ENCODE measurements at places on chromosomes 7 and 10.

DNA sequence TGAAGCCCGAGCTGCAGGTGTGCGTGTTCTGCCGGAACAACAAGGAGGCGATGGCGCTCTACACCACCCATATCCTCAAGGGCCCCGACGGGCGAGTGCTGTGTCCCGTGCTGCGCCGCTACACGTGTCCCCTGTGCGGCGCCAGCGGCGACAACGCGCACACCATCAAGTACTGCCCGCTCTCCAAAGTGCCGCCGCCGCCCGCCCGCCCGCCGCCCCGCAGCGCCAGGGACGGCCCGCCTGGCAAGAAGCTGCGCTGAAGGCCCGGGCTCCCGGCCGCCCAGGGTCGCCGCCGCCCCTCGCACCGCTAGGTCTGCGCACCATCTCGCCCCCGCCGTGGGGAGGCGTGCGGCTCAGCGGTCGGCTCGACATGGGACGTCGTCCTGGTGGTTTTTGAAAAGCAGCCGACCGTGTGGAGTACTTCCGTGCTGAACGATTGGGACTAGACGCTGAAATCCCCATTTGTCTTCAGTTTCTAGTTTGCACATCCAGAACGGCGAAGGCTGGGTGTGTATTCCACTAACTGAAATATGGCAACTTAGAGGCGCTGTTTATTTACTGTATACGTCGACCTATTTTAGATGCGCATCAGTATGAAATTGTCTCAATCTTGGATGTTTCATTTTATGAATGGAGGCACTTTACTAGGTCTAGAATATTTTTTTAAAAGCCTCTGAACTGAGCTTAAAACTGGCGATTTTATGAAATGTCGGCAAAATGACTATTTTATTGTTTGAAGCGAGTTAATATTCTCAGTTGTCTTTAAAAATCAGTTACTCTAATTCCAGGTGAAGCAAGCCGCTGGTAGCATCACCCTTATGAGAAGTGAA lies 1.1 kb downstream of the NANOS1 start:
- DNase-seq = no peak

- DNase-seq = no peak
These were observed 635 bp downstream of the ZNF12 start for GRCh38 chr7:6705959-6706665.

- DNase-seq = no peak
These were observed 77.5 kb downstream of the GPR26 start for GRCh38 chr10:123743441-123744223.

DNA sequence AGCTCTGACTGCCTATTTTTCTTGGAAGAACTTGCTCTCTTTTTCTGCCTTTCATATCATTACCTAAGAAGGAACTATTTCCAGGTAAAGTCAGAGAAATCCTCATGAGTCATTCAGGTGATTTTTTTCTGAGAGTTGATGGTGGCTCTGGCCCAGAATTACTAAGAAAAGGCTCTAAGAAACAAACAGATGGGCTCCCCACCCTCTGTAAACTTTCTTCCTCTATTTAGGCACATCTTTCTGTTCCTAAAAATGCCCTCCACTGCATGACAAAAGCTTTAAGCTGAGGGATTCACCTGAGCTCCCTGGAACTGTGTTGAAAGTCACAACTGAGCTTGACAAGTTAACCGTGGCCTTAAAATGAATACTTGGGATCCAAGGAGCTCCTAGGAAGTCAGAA lies 1.6 kb downstream of the OLAH start:
- DNase-seq = no peak

DNA sequence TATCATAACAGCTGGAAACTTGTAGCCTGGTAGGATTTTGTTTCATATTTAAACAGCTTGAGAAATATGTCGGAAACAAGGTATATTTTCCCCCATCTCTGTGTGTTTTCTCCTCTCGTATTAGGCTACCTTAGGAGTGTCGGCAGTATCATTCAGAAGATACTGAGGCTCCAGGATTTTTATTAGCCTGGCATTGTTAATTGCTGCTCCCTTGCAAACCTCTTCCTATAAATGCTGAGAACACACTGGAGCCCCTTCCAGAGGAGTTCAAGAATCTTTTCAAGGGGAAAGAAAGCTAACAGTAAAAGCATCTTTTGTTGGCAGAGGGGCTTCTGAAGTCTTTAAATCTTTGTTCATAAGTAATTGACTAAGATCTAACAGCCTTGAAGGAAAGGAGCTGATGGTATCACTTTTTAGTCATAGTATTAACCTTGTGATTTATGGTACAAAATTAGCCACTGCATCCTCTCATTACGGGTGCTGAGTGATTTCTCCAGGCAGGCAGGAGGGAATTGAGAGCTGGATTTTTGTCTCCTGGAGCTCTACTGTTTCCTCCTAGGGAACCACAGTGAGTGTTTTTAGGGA lies 998.7 kb downstream of the LRMDA start:
- DNase-seq = no peak

- DNase-seq = no peak
These were observed 59.0 kb downstream of the VSTM4 start for GRCh38 chr10:49056356-49056755.

GRCh38 chr10:122316224-122316884 lies 45.3 kb downstream of the BTBD16 start:
- no peak for DNase-seq

- no peak for DNase-seq
These were observed 126.7 kb downstream of the INHBA start for GRCh38 chr7:41576166-41576565.

DNA sequence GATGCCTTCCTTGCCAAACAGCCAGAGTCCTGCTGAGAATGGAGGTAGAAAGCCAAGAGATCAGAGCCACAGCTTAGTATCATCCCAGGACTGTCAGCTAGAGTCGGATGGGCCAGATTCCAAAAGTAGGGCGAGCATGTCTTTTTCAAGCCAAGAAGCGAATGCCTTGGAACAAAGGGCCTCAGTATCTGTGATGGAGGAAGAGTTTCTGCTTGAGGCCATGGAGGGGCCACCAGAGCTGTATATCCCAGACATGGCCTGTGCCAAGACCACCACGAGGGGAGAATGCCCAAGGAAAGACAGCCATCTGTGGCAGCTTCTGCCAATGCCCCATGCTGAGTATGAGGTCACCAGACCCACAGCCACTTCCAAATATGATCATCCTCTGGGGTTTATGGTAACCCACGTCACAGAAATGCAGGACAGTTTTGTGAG lies 44.3 kb upstream of the PPP1R17 start:
- DNase-seq = no peak

DNA sequence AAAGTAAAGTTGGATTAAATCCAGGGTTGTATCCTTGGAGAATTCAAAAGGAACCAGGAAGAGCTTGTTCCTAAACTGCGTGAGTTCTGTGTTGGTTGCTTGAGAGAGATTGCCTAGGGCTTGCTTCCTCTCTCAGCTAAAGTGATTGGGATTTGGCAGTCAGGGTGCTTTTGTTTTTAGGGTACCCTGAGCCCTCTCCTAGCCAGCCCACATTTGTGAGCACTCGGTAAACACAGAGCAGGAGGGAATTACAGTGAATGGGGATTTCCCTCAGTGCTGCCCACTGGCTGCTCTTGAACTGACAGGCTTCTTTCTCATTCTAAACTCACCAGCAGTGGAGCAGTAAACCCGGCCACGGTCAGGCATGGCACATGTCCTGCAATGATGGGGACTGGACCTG lies 146.9 kb downstream of the TPST1 start:
- no peak for DNase-seq

GRCh38 chr7:2667843-2668242 lies 20.2 kb upstream of the AMZ1 start:
- DNase-seq = no peak

GRCh38 chr7:26090927-26091519 lies 61.0 kb upstream of the NFE2L3 start:
- DNase-seq = no peak

DNA sequence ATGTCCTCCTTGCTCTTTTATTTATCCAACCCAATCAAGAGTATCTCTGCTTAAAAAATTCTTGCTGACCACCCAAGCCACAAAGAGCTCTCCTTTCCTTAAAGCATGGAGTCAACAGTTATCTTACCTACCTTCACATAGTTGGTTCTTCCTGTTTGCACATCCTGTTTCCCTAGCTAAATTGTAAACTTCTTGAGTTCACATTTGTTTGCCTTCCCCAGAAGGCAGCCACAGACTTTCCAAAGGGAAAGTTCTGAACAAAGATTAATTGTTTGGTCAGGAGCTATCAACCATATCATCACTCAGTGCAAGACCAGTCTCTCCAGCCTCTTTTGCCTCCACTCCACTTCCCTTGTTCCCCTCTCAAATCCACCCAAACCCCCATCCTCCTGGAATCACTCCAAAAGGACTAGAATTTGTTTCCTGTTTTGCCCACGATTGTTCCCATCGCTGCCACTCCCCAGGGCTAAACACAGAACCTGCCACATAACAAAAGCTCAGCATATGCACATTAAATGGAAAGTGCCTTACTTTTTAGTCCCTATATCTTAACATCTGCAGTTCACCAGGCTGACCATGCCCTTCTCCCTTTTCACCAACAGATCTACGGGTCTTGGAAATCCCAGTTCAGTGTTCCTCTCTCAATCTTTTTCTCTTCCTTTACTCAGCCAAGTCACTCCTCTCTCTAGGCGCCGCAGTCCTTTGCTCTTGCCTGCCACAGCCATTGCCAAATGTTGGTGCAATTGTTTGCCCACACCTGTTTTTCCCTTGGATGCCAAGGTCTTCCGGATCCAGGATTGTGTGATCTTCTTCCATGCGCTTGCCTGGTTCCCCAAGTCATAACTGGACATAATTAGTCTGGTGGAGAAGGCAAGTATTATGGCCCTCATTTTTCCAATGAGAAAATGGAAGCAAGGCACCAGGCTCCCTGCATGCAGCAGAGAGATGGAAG lies 265.5 kb downstream of the KCNMA1 start:
- no peak for DNase-seq

DNA sequence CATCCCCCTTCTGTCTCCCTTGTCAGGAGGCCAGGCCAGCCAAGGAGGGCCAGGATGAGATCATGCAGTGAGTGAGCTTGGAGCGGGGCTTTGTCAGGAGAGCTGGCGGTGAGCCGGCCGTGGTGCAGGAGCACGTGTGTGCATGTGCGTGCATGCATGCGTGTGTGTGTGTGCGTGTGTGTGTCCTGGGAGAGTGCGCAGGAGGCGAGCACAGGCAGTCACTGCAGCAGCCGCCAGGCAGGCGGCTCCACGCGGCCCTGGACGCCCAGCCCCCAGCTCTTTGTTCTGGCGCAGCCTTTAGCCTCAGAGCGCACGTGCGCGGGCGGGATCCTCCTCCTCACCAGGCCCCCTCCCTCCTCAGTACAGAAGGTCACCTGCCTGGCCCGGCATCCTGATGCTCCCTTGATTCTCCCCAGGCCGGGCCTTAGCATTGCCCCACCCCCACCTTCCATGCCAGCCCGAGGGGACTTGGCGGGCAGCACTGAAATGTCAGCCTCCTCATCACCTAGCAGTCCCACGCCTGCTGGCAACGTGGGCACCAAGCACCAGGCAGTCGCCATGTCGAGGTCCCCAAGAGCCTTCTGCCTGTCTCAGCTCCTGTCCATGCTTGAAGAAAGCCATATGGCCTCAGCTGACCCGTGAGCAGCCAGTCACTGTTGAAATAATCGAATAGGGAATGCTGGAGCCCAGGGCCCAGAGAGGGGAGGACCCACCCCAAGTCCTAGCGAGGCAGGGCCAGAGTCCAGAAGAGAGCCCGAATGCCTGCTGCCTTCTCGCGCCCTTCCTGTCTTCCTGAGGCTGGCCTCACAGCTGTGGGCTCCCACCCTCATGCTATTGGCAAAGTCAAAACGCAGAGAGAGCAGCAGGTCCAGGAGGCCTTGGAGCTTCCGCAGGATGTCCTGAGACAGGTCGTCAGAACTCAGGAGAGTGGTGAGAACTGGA lies 125.9 kb upstream of the PPIF start:
- no peak for DNase-seq

DNA sequence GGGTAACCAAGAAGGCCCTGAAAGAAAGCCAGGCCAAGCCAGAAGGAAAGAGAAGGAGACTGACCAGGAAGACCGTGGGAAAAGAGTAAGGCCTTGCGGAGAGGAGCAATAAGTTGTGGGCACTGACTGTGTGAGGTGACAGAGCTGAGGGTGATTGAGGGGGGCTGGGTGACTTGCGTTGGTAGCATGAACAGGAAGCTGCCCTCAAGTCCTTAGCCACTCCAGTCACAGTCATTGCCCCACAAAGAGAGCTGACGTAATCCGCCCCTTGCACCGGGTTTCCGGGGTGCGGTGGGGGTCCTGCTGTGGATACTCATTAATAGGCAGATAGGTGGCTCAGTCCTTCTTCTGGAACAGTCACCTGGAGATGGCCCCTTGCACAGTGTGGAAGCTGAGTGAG lies 16.1 kb upstream of the DMBT1 start:
- DNase-seq = no peak

DNA sequence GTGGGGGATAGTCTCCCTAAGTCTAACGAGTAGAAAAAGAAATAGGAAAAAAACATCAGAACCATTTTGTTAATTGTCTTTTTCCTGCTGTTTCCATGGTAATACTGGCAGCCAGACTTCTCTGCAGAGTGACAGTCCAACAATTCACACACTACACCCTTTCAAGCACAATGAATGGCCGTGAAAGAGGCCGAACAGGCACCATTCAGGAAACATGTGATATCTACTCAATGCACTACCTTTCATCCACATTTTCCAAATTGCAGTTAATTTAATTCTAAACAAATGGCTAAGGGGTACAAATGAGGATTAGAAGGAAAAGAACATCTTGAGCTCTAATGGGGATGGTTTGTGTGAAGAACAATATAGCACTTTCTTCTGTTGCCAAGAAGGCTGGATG lies 358.5 kb upstream of the ANKRD30A start:
- no peak for DNase-seq

DNA sequence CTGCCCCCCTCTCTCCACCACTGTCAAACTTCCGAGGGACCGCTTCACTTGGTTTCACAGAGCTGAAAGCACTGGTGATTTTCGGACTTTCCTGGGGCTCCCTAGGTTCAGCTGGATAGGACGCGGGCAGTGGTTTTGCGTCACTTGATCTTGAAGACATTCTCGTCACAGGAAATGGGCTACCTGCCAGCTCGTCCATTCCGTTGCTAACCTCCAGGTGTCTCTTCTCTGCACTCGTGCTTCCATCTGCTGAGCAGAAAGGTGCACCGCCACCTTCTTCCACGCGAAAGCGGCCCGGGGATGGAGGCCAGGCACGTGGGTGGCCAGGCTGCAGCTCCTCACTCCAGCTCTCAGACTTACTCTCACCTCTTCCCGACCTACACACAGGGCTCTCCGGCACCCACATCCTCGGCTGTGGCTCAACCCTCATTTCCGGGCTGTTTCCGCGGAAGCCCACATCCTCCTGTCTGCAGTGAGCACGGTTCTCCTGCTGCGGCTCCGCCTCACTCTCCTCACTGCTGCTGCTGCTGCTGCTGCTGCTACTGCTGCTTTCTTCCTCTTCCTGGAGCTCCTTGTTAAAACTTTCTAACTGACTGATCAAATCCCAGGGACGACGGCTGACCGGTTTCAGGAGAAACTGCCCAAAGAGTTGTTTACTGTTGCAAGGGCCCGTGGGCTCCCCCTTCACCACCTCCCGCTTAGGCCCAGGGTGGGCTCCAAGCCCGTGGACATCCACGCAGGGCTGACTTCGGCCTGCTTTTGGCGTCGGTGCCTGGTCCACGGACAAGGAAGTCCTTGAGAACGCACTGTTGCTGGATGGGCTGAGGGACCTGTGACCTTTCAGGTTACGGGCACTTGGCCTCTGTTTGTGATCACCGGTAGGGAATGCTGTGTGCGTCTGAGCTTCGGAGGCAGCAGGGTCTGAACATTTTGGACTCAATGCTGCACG lies 32.1 kb downstream of the JCAD start:
- no peak for DNase-seq

Data from coronary artery (tissue), 2 donors.